ENCODE measurements at places on chromosomes 6 and 20.

DNA sequence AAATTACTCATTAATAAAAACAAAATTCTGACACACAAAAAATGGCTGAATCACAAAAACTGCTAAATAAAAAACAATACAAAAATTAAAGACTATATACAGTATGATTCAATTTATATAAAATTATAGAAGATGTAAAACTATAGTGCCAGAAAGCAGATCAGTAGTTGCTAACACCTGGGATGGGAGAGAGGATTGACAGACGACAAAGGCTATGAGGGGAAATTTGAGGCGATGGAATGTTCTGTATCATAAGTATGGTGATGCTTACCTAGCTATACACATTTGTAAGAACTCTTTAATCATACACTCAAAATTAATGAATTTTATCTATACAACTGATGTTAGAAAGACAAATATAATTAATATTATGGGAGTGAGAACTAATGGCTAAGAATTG lies 247.9 kb upstream of the GJE1 start:
- no peaks in the 10 kb centered on the region for H3K36me3 ChIP-seq
- no peak for DNase-seq

DNA sequence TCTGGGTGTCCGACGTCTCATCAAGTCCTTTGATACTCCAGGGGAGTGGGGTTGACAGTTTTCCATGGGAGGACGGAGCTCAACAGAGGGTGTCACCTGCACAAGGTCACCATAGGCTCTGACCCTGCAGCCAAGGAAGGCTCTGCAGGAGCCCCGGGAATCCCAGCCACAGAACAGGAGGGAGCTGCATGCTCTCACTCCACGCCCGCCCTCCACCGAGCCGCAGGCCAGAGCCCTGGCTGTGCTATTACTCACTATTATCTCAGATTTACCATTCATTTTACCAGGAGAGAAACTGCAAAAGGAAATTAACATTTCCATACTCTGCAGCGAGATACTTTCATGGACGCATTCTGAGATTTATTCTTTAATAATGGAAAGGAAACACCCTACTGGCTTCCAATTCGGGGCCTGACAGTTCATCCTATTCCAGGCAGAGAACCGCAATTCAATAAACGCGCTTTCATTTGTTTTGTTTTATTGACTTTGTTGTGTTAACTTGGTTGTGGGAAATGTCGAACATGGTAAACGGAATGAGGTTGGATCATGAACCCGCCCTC lies 18.3 kb upstream of the NTSR1 start:
- no peaks in the 10 kb centered on the region for H3K27me3 ChIP-seq
- H3K27ac ChIP-seq = no peak overlapping the region
- H3K36me3 ChIP-seq = no peaks in the 10 kb centered on the region
- H3K4me3 ChIP-seq = no peak overlapping the region
- DNase-seq = no peak
- H3K4me1 ChIP-seq = no peaks in the 10 kb centered on the region

DNA sequence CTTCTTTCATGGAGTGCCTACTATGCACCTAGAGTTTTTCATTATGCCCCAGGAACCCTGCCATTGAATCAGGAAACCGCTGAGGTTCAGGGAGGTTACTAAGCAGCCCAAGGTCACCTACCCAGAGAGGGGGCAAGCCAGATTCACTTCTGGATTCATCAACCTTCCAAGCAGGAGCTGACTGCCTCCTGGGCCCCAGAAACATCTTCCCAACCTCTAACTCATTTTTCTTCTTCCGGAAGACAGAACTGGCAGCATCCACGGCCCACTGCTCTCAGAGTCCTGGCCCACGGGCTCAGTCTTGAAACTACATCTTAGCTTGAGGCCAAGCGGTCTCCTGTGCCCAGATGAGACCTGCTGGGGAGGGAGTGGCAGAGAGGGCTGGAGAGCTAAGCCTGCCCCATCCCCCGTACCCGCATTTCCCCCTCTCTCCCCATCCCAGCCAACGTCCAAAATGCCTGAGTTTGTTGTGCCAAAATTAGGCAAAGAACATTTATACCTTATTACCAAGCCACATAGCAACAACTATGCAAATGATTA lies 281.0 kb downstream of the CDC5L start:
- H3K4me1 ChIP-seq = no peaks in the 10 kb centered on the region
- no peak overlapping the region for H3K4me3 ChIP-seq
- H3K27ac ChIP-seq = no peak overlapping the region
- no peak for DNase-seq

DNA sequence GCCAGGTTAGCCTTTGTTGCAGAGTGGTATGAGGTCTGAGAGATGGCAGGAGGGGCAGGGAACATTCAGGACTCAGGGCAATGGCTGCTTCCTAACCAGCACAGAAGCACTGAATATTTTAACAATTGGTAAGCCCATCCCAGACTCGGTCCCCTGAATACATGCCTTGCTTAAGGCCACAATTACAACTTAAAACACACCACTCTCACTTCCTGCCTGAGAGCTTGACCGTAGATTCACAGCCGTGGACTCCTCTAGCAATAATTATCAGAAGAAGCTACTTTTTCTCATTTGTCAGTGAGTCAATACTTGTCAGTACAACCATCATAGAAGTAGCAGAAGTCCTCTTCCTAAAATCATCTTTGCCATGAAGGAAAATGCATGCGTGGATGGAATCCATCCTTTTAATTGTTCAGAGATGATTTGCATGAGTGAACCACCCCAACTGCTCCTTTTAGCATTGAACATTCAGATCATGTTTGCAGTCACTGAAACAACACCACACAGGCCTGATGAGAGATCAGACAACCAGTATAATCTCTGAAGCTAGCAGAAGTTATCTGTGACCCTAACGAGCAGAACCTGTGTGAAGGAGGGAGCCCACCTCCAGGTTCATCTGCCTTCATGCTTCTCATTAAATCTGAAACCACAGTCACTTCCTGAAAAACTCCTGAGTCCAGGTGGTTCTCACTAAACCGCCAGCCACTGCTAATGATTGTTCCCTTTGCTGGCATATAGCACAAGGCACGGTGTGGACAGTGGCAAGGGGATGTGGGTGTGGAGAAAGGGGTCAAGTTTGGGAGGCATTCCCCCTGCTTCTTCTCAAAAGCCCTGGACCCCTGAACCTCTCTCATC lies 333.9 kb upstream of the CNR1 start:
- no peak overlapping the region for H3K27ac ChIP-seq
- DNase-seq = no peak
- H3K36me3 ChIP-seq = no peaks in the 10 kb centered on the region
- no peak overlapping the region for H3K4me3 ChIP-seq
- no peaks in the 10 kb centered on the region for H3K4me1 ChIP-seq

DNA sequence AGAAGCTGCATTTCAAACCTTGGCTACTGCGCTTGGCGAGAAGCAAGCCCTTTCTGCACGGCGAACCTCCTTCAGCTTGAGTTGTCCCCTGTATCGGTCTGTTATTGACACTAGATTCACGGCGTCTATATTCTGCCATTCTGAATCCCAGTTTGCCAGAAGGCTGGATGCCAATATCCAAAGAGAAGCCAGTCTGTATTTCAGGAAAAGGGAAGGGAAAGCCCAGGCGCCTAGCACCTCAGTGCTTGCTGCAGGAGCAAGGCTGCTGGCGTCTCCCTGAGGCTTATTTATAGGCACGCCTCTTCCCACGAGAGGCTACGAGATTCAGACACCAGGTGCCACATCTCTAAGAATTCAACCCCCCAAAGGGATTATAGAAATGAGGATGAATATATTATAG lies 89.6 kb upstream of the CDH4 start:
- H3K36me3 ChIP-seq = no peaks in the 10 kb centered on the region
- H3K4me1 ChIP-seq = peaks cover 6% of the 10 kb centered on the region
- H3K4me3 ChIP-seq = no peak overlapping the region
- no peaks in the 10 kb centered on the region for H3K27me3 ChIP-seq
- H3K27ac ChIP-seq = no peak overlapping the region

GRCh38 chr20:8331740-8332412 lies 199.8 kb downstream of the PLCB1 start:
- H3K4me3 ChIP-seq = no peak overlapping the region
- H3K27ac ChIP-seq = peak overlapping the region; percentile 48
- no peaks in the 10 kb centered on the region for H3K36me3 ChIP-seq
- DNase-seq = no peak
- H3K4me1 ChIP-seq = peaks cover 30% of the 10 kb centered on the region

GRCh38 chr6:159665868-159666635 lies 27.0 kb downstream of the SOD2 start:
- no peaks in the 10 kb centered on the region for H3K27me3 ChIP-seq
- H3K27ac ChIP-seq = no peak overlapping the region
- DNase-seq = no peak
- H3K4me1 ChIP-seq = no peaks in the 10 kb centered on the region

All from DND-41 (cell line).